ENCODE measurements at places on chromosomes 7 and 10.

GRCh38 chr7:95690367-95690947 is 81.9 kb upstream of the DYNC1I1 start:
- peak; percentile 56 for DNase-seq

DNA sequence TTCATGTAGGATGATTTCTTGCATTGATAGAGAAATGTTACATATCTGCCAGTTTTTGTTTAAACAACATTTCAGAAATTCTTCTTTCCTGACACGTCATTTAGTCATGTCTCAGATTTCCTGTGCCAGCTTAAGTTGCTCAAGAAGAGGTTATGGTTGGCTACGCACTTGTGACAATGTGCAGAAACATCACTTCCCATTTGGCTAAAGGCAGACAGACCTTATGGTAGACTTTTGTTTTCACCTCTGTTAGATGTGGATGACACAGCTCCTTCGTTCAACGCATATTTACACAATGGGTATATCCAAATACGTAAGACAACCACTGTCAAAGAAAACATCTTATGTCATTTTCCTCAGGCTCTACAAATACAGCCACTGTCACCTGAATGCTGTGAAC is 125.8 kb downstream of the DOCK4 start:
- peak; percentile 74 for DNase-seq

GRCh38 chr7:41162612-41163011 is 540.3 kb downstream of the INHBA start:
- peak; percentile 35 for DNase-seq

GRCh38 chr10:66642217-66642616 is 283.6 kb upstream of the LRRTM3 start:
- no peak for DNase-seq

DNA sequence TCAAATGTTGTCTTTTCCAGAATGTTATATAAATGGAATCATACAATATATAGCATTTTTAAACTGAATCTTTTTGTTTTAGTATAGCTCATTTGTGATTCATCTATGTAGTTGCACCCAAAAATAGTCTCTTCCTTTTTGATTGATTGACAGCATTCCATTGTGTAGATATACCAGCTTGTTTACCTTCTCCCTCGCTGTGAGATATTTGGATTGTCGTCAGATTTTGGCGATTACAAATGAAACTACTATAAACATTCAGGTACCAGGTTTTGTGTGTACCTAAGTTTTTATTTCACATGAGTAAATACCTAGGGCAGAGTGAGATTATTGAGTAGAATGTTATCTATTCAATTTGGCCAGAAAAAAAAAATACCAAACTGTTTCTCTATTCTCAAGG is 584.7 kb upstream of the SORCS1 start:
- DNase-seq = no peak

- no peak for DNase-seq
These were observed 101.4 kb downstream of the SEMA3E start for GRCh38 chr7:83547526-83547925.

- DNase-seq = no peak
These were observed 40.3 kb downstream of the PPP1R3A start for GRCh38 chr7:113878394-113878992.

DNA sequence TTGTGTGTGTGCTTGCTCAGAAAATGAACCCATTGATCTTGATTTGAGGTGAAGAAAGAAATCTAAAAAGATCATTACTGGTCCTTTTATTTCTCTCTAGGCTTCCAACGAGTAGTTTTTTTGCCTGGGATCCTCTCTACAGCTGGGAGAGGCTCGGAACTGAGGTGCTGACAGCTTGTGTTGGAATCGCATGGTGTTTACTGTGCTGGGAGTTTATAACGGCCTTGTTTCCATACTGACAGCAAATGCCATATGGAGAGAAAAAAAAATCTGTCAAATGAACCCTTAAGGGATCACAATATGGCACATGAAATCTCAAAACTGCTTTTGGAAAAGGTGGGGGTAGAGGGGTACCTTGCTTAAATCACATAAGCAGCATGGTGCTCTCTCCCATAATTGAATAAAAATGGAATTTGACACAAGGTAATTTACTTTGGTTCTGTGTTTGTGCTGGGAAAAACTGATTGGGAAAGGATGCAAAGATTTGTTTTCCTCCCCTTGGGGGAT is 165.0 kb downstream of the RGS10 start:
- no peak for DNase-seq

- DNase-seq = peak; percentile 87
These were observed 225.6 kb upstream of the IGFBP3 start for GRCh38 chr7:46146454-46147255.

Data from HFFc6 (cell line).